Stimulated activated CD4-positive, alpha-beta T cell treated with anti-CD3 and anti-CD28 coated beads, Interleukin-2, amount 100 ng/mL, for 4 hours (primary cell): ENCODE measurements at places on chromosomes 5 and 9.

- no peak for DNase-seq
Measured at GRCh38 chr5:151896031-151896691, 28.5 kb downstream of the GLRA1 start.

- DNase-seq, result no peak
Measured at GRCh38 chr9:13675638-13676000, 396.1 kb upstream of the MPDZ start.

DNA sequence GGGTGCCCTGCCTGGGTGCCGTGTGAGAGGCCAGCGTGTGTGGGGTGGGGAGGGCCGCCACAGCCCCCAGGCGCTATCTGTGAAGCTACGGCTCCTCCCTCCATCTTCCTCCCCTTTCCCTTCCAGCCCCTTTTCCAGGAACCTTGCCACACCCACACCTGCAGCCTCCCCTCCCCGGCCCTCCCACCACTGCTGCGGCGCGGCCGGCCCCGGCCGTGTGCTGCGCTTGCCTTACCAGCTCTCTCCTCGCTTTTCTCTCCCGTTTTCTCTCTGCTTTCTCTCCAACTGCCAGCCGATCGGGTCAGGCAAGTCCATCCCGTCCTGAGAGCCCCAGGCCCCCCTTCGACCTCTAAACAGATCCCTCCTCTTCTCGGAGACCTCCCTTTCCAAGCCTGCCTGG, 21.4 kb downstream of the GOLGA2 start:
- no peak for DNase-seq

- no peak for DNase-seq
Measured at GRCh38 chr9:134965851-134966250, 48.1 kb upstream of the FCN1 start.

- no peak for DNase-seq
Measured at GRCh38 chr9:111840442-111840841, 45.7 kb upstream of the SHOC1 start.

GRCh38 chr5:87661784-87662566, 249.2 kb upstream of the CCNH start:
- no peak for DNase-seq
